ENCODE measurements at places on chromosomes 2 and 18. TPM values are rescaled to one million over a fixed set of nuclear protein-coding genes. Genes with fewer than 3 reads are reported as not detected.

- H3K27me3 ChIP-seq = no peaks in the 10 kb centered on the region
- no peaks in the 10 kb centered on the region for H3K36me3 ChIP-seq
- H3K4me1 ChIP-seq = peaks cover 18% of the 10 kb centered on the region
- no peak overlapping the region for H3K4me3 ChIP-seq
- peak overlapping the region; percentile 33 for H3K27ac ChIP-seq
These were observed 121.3 kb downstream of the AGAP1 start for GRCh38 chr2:235614900-235615712.

The HOXD11 gene
- not detected for total RNA-seq

GRCh38 chr18:76480913-76481312, 14.1 kb downstream of the ZNF516 start:
- H3K27me3 ChIP-seq = no peaks in the 10 kb centered on the region
- no peak overlapping the region for H3K4me3 ChIP-seq
- H3K4me1 ChIP-seq = peaks cover 6% of the 10 kb centered on the region
- H3K27ac ChIP-seq = no peak overlapping the region
- no peaks in the 10 kb centered on the region for H3K36me3 ChIP-seq
- no peak for DNase-seq

The NRP2 gene
- total RNA-seq = 28.7 TPM

GRCh38 chr2:108834620-108835019, 48.0 kb downstream of the CCDC138 start:
- no peaks in the 10 kb centered on the region for H3K36me3 ChIP-seq
- no peak overlapping the region for H3K4me3 ChIP-seq
- no peak overlapping the region for H3K27ac ChIP-seq
- no peak for DNase-seq
- no peaks in the 10 kb centered on the region for H3K4me1 ChIP-seq

- no peak overlapping the region for H3K27ac ChIP-seq
- no peak for DNase-seq
- peaks cover 6% of the 10 kb centered on the region for H3K27me3 ChIP-seq
- H3K4me3 ChIP-seq = no peak overlapping the region
- H3K36me3 ChIP-seq = no peaks in the 10 kb centered on the region
These were observed 8.0 kb downstream of the NTSR2 start for GRCh38 chr2:11661891-11662435.

DNA sequence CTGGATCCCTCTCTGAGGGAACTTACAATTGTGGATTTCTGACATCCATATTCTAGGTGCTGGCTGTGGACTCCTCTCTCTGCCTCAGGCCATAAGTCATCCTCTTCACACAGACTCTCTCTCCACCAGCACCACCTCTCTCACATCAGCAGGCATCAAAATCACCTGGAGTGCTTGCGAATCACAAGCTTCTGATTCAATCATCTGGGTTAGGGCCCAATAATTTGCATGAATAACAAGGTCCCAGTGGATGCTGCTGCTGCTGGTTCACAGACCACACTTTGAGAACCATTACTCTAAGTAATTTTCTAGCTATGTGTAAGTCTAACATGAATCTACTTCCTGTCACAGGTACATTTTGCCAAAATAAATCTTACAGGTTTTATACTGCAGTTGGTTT, 214.9 kb downstream of the DSEL start:
- no peaks in the 10 kb centered on the region for H3K27me3 ChIP-seq
- peak overlapping the region; percentile 46 for H3K27ac ChIP-seq
- no peaks in the 10 kb centered on the region for H3K36me3 ChIP-seq
- peak overlapping the region; percentile 9 for H3K4me3 ChIP-seq
- DNase-seq = peak; percentile 2

- DNase-seq = no peak
- no peak overlapping the region for H3K4me3 ChIP-seq
- no peaks in the 10 kb centered on the region for H3K4me1 ChIP-seq
- H3K36me3 ChIP-seq = no peaks in the 10 kb centered on the region
- H3K27ac ChIP-seq = no peak overlapping the region
- H3K27me3 ChIP-seq = no peaks in the 10 kb centered on the region
These were observed 301.4 kb downstream of the GALR1 start for GRCh38 chr18:77551055-77551454.

GRCh38 chr2:236939721-236940231, 145.9 kb upstream of the COPS8 start:
- H3K36me3 ChIP-seq = no peaks in the 10 kb centered on the region
- peak; percentile 10 for DNase-seq
- no peaks in the 10 kb centered on the region for H3K4me1 ChIP-seq
- no peak overlapping the region for H3K27ac ChIP-seq
- H3K4me3 ChIP-seq = no peak overlapping the region

The ATP8B1 gene
- 53.4 TPM for total RNA-seq

DNA sequence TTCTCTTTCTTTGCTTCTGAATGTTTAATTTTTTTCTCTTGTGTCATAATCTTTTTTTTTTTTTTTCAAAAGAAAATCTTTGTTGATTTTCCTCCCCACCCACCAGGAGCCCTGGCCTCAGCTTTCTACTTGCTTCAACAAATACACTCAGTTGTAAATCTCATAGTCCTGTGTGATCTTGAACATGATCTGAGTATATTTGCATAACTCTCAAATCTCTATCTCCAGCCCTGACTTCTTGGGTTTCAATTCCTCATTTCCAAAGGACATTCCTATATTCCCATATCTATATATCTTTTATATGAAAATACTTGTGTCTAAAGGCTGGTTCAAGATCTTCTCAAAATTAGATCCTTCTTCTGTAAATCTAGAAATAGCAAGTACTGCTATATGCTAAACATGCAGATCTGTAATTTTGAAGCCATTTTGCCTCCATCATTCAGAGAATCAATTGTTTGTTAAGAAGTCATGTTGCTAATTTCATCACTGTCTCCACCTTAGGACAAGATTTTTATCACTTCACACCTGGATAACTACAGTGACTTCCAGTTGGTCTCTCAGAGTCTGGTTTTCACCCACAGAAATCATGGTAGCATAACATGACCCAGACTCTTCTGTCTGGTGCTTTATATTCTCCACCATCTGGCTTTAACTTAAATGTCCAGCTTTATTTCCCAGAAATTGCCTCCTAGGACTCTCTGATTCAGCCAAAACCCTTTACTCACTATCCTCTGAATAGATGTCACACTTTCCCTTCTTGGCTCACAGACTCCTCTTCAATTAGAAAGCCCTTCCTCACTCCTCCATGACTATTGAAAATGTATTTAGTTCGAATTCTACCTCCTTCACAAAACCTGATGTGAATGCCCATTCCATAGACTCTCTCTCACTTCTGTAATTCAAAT, 98.1 kb downstream of the ZEB2 start:
- H3K36me3 ChIP-seq = peaks cover 3% of the 10 kb centered on the region
- no peak overlapping the region for H3K4me3 ChIP-seq
- DNase-seq = no peak
- H3K27me3 ChIP-seq = no peaks in the 10 kb centered on the region
- H3K27ac ChIP-seq = no peak overlapping the region

GRCh38 chr2:27372937-27373336, 2.5 kb downstream of the SNX17 start:
- H3K27me3 ChIP-seq = no peaks in the 10 kb centered on the region
- peaks cover 36% of the 10 kb centered on the region for H3K36me3 ChIP-seq
- DNase-seq = no peak
- no peak overlapping the region for H3K27ac ChIP-seq
- H3K4me3 ChIP-seq = no peak overlapping the region
- H3K4me1 ChIP-seq = peaks cover 14% of the 10 kb centered on the region

GRCh38 chr18:7068871-7069590, 48.6 kb downstream of the LAMA1 start:
- no peak overlapping the region for H3K4me3 ChIP-seq
- no peaks in the 10 kb centered on the region for H3K27me3 ChIP-seq
- no peaks in the 10 kb centered on the region for H3K4me1 ChIP-seq
- no peaks in the 10 kb centered on the region for H3K36me3 ChIP-seq
- no peak for DNase-seq
- no peak overlapping the region for H3K27ac ChIP-seq

- H3K4me1 ChIP-seq = no peaks in the 10 kb centered on the region
- no peaks in the 10 kb centered on the region for H3K27me3 ChIP-seq
- no peak for DNase-seq
- H3K36me3 ChIP-seq = peaks cover 42% of the 10 kb centered on the region
- H3K4me3 ChIP-seq = no peak overlapping the region
- H3K27ac ChIP-seq = no peak overlapping the region
These were observed 27.9 kb downstream of the GPC1 start for GRCh38 chr2:240463274-240463865.

DNA sequence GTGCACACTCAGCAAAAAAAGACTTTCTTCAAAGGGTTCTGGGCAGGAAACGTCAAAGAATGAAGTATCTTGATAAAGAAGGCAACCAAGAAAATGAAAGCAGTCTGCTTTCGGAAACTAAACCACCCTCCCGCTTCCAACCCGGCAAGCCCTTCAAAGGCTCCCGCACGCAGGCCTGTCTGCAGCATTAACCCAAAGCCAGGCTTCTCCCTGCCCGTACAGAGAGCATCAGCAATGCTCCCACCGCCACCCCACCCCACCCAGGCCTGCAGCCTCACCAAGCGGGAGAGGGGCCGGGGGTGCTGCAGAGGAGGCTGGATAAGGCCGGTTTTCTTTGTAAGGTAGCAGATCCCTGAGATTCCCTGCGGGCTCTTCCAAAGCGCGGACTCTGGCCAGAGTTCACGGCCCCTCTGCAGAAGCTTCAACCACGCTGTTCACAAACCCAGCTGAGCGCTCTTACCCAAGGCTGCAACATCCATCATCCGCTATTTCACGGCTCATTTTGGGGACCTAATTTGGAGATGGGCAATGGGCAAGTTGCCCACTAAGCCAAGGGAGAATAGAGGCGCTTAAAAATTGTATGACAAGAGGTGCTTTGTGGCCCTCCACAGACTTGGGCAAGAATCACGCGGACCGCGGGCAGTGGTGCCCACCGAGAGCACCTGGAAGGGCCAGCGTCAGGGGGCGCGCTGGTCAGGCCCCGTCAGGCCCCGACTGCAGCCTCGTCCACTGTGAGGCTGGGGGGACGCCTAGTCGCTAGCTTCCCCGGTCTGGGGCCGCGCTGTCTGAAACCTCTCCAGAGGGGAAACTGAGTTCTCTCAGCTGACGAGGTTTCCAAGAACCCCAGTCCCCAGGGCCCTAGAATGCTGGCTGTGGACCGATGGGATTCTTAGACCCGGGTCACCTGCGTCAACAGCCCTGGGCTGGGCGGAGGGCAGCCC, 225.4 kb upstream of the ID2 start:
- no peaks in the 10 kb centered on the region for H3K27me3 ChIP-seq
- H3K36me3 ChIP-seq = no peaks in the 10 kb centered on the region
- H3K4me3 ChIP-seq = no peak overlapping the region
- H3K4me1 ChIP-seq = no peaks in the 10 kb centered on the region

- H3K4me3 ChIP-seq = no peak overlapping the region
- no peak overlapping the region for H3K27ac ChIP-seq
- DNase-seq = peak; percentile 11
These were observed 336.5 kb downstream of the TNS1 start for GRCh38 chr2:217666338-217666737.

GRCh38 chr18:75220551-75221355, 10.2 kb downstream of the TSHZ1 start:
- peaks cover 2% of the 10 kb centered on the region for H3K4me1 ChIP-seq
- no peaks in the 10 kb centered on the region for H3K27me3 ChIP-seq
- H3K36me3 ChIP-seq = no peaks in the 10 kb centered on the region
- DNase-seq = no peak

DNA sequence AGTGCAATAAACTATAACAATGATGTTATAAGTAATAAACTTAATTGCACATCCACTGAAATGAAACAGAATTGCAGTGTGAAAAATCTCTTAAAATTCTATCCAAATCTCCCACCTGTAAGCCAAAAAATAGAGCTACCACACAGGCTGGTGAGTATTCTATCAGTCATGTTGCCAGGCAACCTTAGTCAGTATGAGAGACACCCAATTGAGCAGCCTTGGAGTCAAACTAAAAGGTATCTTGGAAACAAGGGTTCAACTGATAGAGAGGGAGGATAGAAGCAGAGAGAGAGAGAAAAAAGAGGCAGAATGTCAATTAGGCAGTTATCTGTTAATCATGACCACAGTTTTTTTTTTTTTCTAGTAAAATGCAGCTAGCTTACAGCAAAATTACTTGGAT, 45.8 kb downstream of the GALNT13 start:
- no peak for DNase-seq
- H3K4me3 ChIP-seq = no peak overlapping the region
- H3K36me3 ChIP-seq = no peaks in the 10 kb centered on the region
- no peaks in the 10 kb centered on the region for H3K4me1 ChIP-seq
- H3K27me3 ChIP-seq = no peaks in the 10 kb centered on the region

- H3K27ac ChIP-seq = no peak overlapping the region
- H3K4me1 ChIP-seq = peaks cover 2% of the 10 kb centered on the region
- H3K27me3 ChIP-seq = no peaks in the 10 kb centered on the region
These were observed 27.7 kb upstream of the ACTR2 start for GRCh38 chr2:65199891-65200290.

DNA sequence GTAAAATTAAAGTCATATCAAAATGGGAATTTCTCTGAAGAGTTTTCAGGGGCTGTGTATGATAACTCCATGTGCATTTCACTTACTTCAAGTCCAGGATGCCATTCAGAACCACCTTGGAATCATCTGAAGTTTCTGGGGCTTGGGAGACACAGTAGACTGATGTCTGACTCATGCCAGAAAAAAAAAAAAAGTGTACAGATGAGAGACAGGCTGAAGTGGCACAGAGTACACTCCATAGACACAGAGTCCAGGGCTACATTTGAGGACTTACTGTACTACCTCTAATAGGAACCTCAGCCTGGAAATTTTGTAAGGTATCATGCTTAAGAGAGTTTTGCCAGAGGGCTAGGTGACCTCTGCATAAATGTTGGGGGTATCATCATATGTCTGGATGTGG, 92.0 kb downstream of the SS18 start:
- no peak overlapping the region for H3K4me3 ChIP-seq
- no peaks in the 10 kb centered on the region for H3K27me3 ChIP-seq
- no peak for DNase-seq
- H3K4me1 ChIP-seq = no peaks in the 10 kb centered on the region
- H3K36me3 ChIP-seq = no peaks in the 10 kb centered on the region

GRCh38 chr2:190343536-190344275, at the start of gene INPP1:
Gene INPP1 (plus strand): TSS chr2:190343589. CDS start chr2:190360103, 16,514 bp downstream.
- H3K4me1 ChIP-seq = no peaks in the 10 kb centered on the region
- no peaks in the 10 kb centered on the region for H3K36me3 ChIP-seq
- H3K27me3 ChIP-seq = no peaks in the 10 kb centered on the region
- H3K4me3 ChIP-seq = peak within 1 kb of the TSS; percentile 88
- peak within 1 kb of the TSS; percentile 87 for H3K27ac ChIP-seq
- DNase-seq = peak; percentile 69

The LONRF2 gene
- under 0.01 TPM for total RNA-seq

All from fibroblast of lung (primary cell).